ENCODE measurements at places on chromosomes 11 and 22. TPM values are rescaled to one million over a fixed set of nuclear protein-coding genes. Genes with fewer than 3 reads are reported as not detected.

KCNK4 gene
- not detected for total RNA-seq

APOL6 gene
- 33.4 TPM for total RNA-seq

SNX19 gene
- total RNA-seq, result 56.6 TPM

DNA sequence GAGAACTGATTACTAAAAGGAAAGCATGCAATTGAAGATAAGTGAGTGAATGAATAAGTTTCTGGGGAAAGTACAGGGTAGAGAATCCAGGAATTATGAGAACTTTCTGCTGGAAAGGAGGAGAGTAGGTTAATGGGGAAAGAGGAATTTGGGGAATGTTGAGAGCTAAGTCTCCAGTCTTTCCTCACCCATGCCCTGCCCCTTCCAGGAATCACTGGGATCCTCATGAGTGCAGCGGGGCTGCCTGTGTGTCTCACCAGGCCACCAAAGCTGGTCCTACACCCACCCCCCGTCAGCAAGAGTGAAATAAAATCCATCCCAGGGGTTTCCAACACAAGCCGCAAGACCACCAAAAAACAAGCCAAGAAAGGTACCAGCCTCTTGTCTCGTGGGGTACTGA lies 17.0 kb downstream of the DTX4 start:
- no peak for DNase-seq

DNA sequence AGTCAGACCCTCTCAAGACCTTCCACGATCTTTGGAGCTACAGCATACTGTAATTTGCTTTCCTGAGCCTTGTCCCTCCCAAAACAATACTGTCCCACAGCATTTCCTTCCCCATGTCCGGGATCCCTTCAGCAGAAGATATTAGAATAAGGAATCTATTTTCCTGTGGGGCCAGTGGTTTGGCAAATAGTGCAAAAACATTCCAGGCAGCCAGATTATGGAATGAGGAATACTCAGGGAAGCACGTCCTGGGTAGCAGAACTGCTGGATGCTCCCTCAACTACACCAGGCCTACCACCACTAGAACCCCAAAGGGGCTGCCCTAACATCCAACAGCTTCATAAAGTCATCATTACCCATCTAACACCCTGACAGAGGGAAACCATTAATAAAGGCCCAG lies 61.5 kb downstream of the AAMDC start:
- no peak for DNase-seq

- no peak for DNase-seq
These were observed 21.9 kb upstream of the TMPRSS4 start for GRCh38 chr11:118054712-118055640.

DNA sequence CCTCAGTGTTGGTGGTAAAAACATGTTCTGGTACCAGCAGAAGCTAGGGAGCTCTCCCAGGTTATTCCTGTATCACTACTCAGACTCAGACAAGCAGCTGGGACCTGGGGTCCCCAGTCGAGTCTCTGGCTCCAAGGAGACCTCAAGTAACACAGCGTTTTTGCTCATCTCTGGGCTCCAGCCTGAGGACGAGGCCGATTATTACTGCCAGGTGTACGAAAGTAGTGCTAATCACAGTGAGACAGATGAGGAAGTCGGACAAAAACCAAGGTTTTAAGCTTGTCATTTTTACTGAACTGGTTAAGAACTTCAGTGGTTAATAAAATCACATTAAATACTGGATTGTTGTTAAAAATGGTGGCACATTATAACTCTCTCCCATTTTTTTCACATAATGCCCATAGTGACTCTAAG lies 42.6 kb upstream of the VPREB1 start:
- no peak for DNase-seq

GRCh38 chr11:4748438-4748837 lies 21.3 kb downstream of the OR51F1 start:
- no peak for DNase-seq

- DNase-seq, result no peak
These were observed 7.5 kb downstream of the GLB1L3 start for GRCh38 chr11:134283461-134284230.

- no peak for DNase-seq
These were observed 24.8 kb downstream of the F2 start for GRCh38 chr11:46743693-46744339.

- peak; percentile 64 for DNase-seq
These were observed 42.2 kb downstream of the UBASH3B start for GRCh38 chr11:122697636-122698167.

DNA sequence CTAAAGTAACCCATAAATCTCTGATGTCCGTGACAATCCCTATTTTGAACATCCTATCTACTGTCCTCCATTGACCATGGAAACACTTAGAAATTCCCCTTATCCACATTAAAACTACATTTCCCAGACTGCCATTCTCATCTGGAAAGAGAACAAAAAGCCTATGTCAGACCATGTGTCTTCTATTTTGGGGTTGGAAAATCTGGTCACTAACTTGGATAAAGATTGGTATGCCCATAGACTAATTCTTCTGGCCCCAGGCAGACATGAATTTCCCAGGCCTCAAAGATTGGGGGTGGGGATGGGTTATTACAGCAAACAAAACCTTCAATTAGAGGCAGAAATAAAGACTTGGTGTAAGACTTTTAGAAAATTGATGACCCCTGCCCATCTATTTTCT lies 30.9 kb upstream of the CREB3L1 start:
- no peak for DNase-seq

Data from naive thymus-derived CD4-positive, alpha-beta T cell (primary cell).